ENCODE measurements at places on chromosomes 6 and 20.

DNA sequence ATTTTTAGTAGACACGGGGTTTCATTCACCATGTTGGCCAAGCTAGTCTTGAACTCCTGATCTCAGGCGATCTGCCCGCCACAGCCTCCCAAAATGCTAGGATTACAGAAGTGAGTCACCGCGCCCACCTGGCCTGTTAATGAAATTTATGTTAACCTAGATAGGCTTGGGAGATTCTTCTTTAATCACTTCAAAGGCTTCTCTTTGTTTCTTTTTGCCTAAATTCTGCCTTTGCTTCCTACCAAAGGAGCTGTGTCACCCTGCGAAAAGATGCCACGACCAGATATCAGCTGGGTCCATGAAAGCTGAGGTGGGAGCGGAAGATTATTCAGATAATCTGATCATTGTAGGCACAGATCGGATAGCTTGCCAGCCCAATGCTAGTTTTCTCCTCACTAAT, 75.3 kb downstream of the GMPR start:
- DNase-seq, result no peak

DNA sequence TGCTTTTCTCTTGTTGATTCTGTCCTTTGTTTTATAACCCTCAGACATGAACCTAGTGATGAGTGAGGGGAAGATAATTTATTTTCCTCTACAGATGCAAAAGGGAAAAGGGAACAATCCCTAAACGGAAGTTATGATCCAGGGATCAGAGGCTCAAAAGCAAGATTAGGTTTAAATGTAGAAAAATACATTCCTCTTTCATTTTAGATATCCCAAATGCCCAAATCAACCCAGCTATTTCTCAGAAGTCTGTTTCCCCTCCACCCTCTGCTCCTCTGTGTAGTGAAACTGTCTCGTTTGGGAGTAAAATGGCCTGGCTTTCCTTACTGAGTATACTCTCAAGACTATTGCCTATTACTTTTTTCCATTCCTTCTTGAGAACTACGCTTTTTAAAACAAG, 97.1 kb downstream of the PRL start:
- no peak for DNase-seq

DNA sequence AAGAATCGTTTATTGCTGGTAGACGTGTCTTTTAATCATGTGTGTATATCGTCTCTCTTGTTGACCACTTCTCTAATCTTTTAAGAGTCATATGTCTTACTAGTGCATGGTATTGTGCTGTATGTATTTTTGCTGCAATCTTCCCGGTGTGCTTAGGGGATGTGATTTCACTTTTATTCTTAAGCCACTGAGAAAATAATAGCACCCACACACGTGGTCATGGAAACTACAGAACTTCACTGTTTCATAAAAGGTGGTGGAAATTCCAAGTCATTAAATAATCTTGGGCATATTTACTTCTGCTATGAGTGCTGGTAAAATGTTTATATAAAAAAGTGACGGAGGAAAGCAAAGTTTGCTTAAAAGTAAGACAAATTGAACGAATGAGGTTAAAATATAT, 3.0 kb upstream of the CDYL start:
- DNase-seq, result no peak

- DNase-seq, result no peak
Observed at GRCh38 chr20:49681850-49682216, 31.8 kb downstream of the B4GALT5 start.

GRCh38 chr20:46253391-46253790, 54.9 kb downstream of the CDH22 start:
- DNase-seq, result no peak

- DNase-seq, result no peak
Observed at GRCh38 chr6:83062225-83062624, 3.4 kb downstream of the UBE3D start.

GRCh38 chr6:124870611-124871459, 91.4 kb upstream of the RNF217 start:
- DNase-seq, result no peak

- no peak for DNase-seq
Observed at GRCh38 chr20:4181956-4182945, 166.9 kb upstream of the RNF24 start.

DNA sequence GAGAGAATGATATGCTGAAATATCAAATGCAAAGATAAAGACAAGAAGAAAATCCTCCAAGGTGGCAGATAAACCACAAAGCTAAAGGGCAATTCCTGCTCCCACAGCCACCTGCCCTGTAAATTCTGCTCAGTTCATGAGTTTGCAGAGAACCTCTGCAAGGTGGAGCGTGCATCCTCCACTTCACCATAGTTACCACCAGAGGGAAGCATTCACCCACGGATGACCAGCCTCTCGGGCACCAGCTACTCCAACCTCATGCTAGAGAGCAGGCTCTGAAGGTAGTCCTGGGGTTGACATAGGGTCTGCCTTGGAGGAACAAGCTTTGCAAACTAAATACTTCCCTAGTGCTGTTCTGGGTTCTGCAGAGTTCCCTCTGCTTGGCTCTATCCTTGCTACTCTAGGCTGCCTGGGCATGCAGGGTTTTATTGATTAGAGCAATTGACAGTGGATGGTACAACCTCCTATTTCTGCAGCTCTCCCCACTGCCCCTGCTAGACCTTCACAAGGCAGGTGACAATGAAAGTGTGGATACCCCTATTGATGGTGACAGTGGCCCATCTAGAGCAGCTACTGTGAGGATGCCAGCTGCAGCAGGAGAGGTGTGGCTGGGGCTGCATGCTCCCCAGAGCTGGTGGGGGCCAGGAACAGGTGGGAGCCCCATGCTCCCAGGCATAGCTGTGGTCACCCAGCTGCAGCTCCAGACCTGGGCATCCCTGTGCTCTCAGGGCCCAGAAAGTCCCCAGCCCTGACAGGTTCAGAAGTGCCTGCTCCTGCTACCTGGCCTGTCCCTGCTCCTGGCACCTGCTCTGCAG, 51.1 kb downstream of the GGTLC1 start:
- DNase-seq, result no peak

DNA sequence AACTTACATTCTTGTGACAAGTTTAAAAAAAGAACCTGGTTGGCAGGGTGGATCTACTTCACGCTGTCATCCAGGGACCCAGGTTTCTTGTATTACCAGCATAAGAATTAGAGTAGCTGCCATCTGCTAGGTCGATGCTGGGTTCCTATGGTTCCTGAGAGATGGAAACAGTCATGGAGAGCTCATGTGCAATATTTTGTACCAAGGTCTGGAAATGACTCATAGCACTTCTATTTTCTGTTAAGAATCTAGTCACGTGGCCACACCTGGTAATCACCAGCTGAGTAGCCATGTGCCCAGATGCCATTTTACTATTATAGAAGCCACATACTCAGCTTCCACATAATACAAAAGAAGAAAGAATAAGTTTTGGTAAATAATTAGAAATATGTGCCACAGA, 171.3 kb downstream of the CD83 start:
- DNase-seq, result no peak

DNA sequence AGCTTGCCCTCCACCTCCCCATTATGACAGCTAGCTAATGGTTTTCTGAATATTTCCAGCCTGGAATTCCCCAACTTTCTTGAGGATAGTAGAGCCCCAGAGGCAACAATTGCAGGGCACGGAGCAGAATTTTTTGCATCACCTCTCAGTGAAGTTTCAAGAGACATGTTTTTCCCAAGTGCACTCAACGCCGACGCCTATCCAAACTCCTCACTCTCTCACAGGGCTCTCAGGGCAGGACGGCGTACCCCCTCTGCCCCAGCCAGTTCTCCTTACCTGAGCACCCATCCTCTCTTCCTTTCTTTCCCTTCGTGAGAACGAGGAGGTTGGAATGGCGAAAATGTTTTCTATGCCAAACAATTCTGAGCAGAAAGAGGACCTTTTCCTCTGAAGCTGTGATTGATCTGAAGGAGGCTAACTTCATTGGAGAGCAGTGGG, 83.1 kb upstream of the FOXQ1 start:
- no peak for DNase-seq

DNA sequence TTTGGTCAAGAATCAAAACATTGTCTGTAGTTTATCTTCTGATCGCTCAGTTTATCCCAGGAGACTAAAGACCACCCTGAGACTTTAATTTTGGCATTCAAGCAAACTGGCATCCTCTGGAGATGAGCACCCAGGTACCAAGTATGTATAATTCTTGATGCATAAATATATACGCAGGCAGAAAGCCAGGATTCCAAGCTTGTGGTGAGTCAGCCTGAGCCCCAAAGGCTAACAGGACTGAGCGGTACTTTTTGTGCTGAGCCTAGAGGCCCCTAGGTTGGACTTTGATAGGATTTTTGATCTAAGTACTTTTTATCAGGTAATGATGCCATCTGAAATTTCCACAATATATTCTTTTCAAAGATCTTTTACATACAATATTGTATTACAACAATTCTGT, 301.3 kb downstream of the TFAP2B start:
- no peak for DNase-seq

GRCh38 chr6:111521497-111522270, 38.7 kb upstream of the REV3L start:
- no peak for DNase-seq

DNA sequence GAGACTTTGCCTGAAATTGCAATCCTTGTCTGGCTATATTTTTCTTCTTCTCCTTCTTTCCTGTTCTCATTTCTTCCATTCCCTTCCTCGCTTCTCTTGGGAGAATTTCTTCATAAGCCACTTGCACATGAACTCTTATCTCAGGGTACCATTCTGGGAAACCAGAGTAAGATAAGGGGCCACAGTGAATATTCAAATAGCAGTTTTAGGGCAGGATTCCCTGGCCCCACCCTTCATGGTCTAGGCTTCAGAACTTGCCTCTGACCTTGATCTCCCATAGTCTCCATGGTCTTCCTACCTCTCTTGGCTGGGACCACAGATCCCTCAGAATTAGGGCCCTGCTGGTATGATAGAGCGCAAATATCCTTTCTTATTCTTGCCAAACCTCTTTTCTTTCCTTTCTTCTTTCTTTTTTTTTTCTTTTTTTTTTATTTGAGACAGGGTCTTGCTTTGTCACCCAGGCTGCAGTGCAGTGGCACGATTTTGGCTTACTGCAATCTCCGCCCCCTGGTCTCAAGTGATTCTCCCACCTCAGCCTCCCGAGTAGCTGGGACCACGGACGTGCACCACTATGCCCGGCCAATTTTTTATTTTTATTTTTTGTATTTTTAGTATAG, 123.0 kb upstream of the CITED2 start:
- no peak for DNase-seq

- DNase-seq, result no peak
Observed at GRCh38 chr6:67608099-67608749, 1026.9 kb upstream of the ADGRB3 start.

DNA sequence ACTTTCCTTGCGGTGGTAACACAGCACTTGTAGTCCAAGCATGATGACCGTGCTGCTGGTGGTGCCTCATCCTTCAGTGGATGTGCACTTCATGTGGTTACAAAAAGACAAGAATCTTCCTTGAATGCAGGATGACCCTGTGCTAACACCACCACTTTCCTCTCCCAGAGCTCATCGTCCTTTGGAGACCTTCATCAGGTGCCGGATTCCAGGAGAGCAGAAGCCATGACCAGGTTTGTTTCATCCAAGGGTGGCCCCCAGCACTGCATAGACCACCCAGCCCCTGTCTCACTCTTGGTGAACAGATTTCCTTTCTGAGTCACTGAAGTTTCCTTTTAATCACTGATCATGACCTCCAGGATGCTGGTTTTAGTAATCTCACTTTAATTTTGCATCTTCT, 101.2 kb upstream of the SYNDIG1 start:
- DNase-seq, result no peak

- no peak for DNase-seq
Observed at GRCh38 chr6:38216451-38216850, 396.9 kb downstream of the ZFAND3 start.

DNA sequence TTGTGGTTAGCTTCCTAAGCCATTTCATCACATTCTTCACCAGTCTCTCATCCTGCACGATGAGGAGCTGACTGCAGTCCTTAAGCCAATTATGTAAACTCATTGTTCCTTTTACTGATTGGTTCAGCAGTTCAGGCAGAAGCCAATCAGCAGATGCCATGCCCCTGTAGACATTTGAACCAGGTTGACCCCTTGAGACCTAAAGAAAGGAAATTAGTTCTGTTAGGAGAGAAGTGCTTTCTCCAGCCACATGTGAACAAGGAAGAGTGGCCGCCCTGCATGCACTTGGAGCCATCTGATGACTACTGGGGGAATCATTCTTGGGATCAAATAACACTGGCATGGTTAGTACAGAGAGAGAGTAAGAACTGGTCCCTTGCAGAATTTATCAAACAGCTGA, 535.2 kb upstream of the ID4 start:
- DNase-seq, result no peak

DNA sequence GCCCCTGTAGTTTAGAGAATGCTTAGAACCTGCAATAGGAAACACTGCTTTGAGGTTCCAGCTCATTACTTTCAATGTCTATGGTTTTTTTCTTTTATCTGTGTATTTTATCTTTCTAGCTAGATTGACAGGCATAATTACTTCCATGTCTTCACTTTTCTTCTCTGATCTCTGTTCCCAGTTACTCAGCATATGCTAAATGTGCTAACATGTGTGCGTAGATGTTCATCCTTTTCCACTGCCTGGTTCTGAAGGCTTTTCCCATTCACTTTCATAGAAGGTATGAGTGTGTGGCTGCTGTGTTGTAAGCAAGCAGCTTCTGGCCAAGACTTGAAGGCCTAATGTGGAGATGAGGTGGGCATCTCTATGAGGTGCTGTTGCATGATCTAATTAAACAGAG, 38.9 kb downstream of the FAXC start:
- DNase-seq, result no peak

DNA sequence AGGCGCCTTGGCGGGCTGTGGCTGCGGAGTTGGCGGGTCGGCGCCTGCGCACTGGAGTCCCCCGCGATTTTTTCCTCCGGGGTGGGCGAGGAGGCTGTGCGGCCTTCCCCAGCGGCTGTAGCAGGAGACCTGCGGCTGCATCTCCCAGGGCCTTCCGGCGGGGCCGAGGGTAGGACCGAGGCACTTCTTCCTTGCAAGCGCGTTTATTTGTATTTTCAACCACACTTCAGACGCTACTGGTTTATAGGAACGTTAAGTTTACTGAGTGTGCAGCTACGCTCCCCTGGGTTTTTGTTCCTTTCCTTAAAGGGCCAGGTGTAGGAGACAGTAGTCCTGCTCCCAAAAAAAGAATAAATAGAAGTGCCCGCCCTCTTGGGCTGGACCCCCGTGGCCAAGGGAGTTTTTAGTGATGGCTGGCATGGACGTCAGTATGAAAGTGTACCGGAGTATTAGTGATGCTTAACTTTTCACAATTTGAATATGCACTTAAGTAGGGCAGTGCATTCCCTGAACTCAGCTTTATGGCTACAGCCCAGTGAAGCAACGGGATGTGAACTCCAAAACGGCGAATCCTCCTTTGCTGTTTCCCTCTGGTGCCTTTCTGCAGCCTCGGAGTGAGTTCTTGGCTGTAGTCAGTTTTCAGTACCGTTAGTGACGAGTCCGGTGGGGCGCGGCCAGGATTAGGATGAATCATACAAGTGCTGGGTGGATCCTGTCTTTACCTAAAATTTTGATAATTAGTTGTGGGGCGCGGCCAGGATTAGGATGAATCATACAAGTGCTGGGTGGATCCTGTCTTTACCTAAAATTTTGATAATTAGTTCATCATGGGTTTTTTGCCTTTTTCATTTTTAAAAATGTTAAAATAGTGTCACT, 1.0 kb upstream of the FBXO5 start:
- DNase-seq, result peak; percentile 95
